NCI-H1092 treated with DMSO at 0.1 percent for 48 hours (cell line): ENCODE measurements at places on chromosomes 4 and X.

DNA sequence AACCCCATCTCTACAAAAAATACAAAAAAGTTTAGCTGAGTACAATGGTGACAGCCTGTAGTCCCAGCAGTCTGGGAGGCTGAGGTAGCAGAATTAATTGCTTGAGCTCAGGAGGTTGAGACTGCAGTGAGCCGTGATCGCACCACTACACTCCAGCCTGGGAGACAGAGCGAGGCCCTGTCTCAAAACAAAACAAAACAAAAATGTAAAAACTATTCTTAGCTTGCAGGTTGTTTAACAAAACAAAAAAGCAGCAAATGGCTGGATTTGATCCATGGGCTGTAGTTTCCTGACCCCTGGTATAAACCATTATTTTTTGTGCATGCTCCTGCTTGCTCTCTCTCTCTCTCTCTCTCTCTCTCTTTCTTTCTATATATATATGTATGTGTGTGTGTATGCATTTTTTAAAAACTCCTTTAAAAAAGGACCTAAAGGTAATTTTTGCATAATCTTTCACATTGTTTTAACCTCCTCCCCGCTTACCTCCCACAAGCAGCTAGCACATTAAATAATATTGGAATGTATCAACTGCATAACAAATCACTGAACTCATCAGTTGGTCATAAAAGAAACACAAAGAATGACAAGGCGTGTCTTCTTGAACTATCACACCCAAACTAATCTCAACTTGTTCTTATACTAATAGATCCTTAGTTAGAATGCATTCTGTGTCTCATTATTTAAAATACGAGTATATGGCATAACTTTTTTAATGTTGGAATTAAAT, 4.8 kb downstream of the AREG start:
- DNase-seq, result no peak

DNA sequence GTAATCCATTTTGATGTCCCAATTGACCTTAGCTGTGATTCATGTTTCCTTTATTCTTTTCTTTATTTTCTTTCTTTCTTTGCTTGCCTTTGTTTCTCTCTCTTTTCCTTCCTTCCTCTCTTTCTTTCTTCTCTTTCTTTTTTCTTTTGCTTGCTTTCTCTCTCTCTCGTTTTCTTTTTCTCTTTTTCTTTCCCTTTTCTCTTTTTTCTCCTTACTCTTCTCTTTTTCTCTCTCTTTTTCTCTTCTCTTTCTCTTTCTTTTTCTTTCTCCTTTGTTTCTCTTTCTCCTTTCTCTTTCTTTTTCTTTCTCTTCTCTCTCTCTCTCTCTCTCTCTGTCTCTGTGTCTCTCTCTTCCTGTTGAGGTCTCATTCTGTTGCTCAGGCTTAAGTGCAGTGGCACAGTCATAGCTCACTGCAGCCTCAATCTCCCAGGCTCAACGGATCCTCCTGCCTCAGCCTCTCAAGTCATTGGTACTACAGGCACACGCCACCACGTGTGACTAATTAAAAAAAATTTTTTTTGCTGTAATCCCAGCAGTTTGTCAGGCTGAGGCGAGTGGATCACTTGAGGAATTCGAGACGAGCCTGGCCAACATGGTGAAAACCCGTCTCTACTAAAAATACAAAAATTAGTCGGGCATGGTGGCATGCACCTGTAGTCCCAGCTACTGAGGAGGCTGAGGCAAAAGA, 8.0 kb upstream of the DHRSX start:
- DNase-seq, result no peak

DNA sequence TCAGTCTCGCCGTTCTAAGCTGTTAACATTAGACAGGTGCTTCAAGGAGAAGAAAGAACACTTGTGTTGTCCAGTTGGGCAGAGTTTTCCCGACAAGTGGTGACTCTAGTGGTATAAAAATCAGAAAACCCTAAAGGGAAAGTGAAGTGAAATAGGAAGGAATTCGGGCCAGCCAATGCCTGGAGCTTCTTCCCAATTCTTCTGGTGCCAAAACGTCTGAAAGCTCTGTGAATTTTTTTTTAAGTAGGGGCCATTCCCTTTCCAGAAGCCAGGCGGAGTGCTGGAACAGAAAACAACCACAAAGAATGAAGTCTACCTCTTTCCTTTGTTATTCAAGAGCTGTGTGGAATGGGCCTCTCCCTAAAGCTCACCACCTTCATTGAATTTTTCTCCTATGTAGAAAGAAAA, 43.1 kb upstream of the PPARGC1A start:
- DNase-seq, result no peak

- peak; percentile 44 for DNase-seq
These were observed 1.1 kb downstream of the SOWAHB start for GRCh38 chr4:76896614-76897535.

DNA sequence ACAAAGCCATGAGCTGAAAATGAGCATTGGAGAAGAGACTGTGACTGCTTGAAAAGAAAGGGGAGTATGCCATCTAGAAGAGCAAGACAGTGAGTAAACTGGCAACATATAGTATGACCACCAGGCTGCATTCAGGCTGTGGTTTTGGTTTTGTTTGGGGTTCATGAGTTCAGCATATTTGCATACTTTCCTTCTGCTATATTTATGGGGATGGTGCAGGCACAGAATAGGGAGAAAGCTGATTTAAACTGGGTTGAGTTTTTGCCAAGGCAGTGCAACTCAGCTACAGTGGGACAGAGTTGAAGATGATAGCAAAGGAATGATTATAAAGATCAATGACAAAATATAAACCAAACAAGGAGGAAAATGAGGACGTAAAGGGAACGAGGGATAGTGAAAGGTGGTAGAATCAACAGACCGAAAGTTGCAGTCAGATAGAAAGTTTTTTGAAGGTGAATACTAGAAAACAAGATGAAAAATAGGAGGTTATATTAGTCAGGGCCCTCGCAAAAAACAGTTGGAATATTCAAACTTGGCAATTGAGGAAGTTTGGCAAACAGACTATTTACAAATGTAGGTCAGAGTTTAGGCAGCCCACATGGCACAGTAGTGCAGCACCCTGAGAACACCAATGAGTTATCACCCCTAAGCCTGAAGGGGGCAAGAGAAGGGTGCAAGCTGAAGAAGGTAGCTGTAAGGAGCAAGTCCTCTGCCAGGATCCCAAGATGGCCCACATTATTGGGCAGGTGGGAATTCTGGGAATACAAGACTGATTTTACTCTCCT, 114.8 kb upstream of the MAP9 start:
- DNase-seq, result no peak

DNA sequence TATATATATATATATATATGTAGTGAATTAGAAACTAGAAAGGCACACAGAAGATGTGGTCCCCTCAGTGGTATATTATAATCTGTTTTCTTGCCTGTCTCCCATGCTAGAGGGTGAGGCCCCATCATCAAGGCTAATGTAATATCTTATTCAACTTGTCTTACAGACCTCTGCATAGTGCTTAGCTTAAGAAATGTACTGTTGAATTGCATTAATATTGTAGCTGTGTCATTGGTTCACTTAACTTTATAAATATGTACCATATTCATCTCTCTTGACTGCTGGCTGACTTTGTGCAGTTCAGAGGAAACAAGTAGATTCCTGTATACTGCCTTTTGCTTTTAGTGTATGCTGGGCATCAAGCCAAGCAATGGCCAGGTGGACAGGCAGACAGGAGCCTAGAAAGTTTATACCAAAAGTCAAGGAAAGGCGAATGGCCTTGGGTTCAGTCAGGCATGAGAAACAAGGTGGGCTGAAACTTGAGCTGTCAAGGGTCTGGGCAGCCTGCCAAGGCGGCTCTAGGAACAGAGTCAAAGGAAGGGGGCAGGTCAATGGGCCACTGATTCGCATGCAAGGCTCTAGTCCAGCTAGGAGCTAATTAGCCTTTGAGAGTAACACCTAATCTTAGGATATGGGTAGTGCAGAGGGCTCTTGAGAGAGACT, 78.8 kb upstream of the LEF1 start:
- DNase-seq, result peak; percentile 94

GRCh38 chr4:38757945-38758600, 24.7 kb downstream of the TLR10 start:
- no peak for DNase-seq

GRCh38 chr4:107449611-107450369, 270.2 kb downstream of the PAPSS1 start:
- DNase-seq, result no peak

DNA sequence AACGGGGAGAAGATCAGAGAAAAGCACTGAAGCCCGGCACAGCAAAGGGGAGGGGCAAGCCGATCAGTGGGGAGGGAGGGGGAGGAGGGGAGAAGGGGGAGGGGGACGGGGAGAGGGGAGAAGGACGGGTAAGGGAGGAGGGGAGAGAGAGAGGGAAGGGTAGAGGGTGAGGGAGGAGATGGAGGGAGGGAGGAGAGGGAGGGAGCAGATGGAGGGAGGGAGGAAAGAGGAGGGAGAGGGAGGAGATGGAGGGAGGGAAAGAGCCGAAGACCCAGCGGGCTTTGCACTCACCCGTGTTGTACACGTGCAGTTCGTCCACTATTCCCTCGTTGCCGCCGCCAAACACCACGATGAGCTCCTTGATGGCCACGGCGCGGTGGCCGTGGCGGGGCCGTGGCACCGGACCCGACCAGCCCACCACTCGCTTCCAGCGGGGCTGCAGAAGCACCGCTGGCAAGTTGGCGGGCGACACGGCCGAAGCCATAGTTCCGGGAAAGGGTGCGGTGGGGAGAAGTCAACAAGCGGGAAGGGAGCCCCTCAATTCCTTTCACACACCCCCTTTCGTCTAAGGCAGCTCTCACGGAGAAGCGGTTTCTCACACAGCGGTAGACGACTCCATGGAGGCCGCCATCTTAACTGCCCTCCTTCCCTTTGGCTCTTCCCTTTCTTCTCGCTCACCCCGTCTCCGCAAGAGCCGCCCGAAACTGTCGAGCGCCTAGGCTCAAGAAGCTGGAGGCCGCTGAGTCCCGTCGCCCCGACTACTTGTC, 1.1 kb downstream of the HCFC1 start:
- DNase-seq, result peak; percentile 34

DNA sequence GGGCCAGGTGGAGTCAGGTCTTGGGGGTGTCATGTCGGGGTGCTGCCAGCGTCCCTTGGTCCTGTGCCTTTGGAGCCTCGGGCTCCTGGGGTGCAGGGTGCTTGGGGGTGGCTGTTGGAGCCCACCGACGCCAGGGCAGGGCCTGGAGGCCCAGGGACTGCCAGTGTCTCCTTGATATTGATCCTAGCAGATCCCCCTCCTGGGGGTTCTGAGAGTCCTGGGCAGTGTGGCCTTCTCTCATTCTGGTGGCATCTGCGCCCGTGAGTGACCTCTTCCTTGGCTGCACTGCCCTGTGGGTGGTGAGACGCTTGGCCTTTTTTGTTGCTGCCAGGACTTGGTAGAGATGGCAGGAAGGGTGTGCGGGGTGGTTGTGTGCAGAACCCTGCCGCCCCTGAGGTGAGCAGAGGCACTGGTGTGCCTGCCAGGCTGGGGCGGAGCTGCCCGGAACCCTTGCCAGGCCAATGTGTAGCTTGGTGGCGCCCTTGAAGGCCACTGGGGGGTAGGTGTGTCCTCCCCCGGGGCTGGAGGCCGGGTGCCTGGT, 7.0 kb downstream of the NAT8L start:
- no peak for DNase-seq

- no peak for DNase-seq
These were observed 100.2 kb downstream of the MAGEB17 start for GRCh38 chrX:16267431-16267830.

GRCh38 chr4:148497258-148497657, 55.0 kb upstream of the NR3C2 start:
- no peak for DNase-seq

GRCh38 chr4:184287697-184288255, 70.1 kb upstream of the ENPP6 start:
- DNase-seq, result no peak

GRCh38 chr4:108031427-108032083, 41.9 kb downstream of the HADH start:
- no peak for DNase-seq

GRCh38 chr4:8538076-8538702, 42.0 kb upstream of the GPR78 start:
- no peak for DNase-seq

- no peak for DNase-seq
These were observed 107.2 kb downstream of the TBCK start for GRCh38 chr4:106208481-106209460.

DNA sequence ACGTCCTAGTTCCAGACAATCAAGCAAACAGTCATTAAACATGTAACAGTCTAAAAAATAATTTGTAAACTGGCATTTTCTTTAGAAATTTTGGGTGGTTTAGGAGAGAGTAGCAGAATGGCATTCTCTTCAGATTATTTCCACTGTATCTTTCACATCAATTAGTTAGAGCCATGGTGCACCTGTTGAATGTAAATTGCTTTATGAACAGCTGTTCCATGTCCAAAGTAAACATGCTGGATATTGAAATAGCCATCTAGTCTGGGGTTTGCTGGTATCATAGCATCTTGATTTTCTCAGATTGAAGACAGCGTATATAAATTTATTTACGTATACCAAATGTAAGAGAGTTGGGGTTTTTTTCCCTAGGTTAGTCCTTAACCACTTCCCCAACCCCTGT, 143.6 kb downstream of the RCHY1 start:
- peak; percentile 13 for DNase-seq

- DNase-seq, result no peak
These were observed 67.7 kb upstream of the HS3ST1 start for GRCh38 chr4:11496351-11496829.
